ENCODE measurements at places on chromosomes 5 and 9.
A peak's percentile ranks its signal among the peaks of the same experiment; 100 is the strongest.

- no peak for DNase-seq
Measured at GRCh38 chr9:91162311-91162710, 199.4 kb downstream of the AUH start.

DNA sequence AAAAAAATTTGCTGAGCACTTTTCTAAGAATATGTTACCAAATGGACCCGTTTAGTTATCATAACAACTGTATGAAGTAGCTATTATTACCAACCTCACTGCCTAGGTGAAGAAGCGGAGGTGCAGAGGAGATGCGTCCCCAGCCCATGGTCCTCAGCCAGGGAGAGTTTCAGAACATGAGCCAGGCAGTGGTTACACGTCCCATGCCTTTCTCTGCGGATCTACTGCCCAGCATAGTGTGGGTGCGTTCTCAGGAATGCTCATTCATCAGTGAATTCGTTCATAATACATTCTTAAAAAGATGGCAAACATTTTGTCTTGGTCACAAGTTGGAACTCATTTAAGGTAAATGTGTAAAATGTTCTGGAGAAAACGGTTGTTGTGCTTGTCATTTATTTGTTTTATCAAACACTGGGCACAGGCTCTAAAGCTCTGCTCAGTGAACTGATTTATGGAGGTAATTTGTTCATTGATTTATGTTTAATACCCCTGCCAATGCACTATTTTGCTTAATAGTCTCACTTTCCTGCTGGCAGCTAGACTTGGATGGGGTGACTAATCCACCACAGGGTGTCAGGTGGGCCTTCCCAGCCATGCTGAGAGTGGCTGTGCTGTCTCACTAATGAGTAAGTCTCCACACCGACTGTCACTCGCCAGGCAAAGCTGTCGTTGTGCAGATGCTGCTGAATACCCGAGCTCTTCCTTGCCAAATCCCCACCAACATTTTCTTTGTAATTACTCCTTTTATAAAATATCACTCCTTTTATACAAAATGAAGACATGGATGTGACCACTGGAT lies 248.8 kb downstream of the TENT4A start:
- DNase-seq = no peak

DNA sequence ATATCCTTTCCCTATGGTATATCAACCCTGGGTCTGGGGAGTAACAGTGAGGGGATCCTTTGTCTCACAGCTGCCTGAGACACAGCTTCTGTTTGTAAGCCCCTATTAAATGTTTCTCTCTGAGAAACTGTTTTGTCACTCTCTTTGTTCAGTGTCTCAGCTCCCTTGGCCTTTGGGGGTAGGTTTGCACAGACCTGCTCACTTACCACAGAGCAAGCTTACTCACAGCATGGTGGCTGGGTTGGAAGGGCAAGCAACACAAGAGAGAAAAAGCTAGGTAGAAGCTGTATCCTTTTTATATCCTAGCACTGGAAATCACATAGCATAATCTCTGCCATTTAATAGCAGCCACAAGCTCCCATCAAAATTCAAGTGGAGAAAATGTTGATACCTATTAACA lies 4.5 kb downstream of the BAAT start:
- no peak for DNase-seq

DNA sequence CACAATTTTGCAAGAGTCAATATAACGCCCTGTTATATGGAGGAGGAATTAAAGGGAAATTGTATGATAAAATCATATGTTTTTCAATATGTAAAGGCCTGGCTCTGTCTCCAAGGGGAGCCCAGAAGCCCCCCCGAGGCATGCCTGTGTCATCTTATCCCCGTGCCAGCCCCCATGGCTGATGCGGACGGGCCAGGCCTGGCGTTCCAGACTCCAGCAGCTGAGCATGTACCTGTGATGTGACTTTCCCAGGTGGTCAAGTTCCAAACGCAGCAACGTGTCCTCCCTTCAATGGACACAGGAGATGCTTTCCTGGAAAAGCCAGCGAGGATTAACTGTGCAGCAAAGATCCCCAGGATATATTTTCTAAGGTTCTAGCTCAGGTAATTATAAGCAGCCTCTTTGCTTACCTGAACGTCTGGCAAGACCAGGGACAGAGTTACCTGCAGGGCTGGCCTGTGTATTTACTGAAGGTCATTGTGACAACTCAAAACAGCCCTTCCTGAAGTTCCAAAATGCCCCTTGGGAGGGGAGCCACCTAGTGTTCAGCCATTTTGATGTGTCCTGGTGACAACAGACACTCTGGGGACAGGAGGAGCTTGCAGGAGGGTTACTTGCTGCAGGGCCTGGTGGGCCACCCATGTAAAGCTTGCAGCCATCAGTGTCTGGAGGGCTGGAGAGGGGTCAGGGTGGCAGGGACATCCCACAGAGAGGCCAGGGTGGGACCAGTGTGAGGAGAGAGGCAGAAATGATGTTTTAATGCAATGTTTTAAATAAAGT lies 53.3 kb upstream of the RNU6ATAC start:
- peak; percentile 15 for DNase-seq

- DNase-seq = peak; percentile 70
Measured at GRCh38 chr5:155943516-155944407, 383.2 kb upstream of the SGCD start.

- peak; percentile 91 for DNase-seq
Measured at GRCh38 chr9:88258601-88259000, 120.3 kb upstream of the SPATA31C2 start.

- no peak for DNase-seq
Measured at GRCh38 chr9:77290373-77290772, 113.0 kb downstream of the VPS13A start.

DNA sequence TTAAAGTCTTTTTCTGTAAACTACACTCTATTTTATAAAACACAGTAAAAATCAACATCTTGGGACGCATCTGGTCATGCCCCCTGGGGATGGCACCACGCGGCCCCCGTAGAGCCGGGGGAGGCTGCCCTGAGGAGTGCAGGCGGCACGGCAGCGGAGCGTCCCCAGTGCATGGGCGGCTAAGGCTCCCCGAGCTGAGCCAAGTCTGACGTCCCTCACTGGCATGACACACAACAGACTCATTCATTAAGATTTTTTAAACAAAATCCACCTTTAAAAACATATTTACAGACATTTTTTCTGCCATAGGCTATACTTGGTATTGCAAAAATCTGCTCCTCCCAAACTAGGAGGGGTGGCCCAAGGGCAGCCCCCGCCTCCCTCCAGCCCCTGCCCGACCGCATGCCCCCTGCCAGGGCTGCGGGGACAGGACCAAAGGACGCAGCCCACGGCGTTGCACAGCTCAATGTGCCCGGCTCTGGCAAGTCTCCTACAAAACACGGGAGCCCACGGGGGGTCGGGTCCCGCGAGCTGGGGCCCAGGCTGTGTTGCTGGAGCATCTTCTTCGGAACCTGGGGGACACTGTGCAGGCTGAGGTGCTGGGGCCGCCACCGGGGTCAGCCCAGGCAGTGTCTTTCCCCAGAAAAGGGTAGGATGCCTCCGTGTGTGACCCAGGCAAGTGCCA lies 11.8 kb upstream of the SEC16A start:
- DNase-seq = no peak

- no peak for DNase-seq
Measured at GRCh38 chr9:95181226-95181818, 136.2 kb downstream of the FANCC start.

- no peak for DNase-seq
Measured at GRCh38 chr9:118529210-118529609, 825.0 kb downstream of the TLR4 start.

- no peak for DNase-seq
Measured at GRCh38 chr9:113488071-113488470, 24.5 kb downstream of the RGS3 start.

GRCh38 chr5:177605667-177606066 lies 5.7 kb downstream of the B4GALT7 start:
- no peak for DNase-seq

DNA sequence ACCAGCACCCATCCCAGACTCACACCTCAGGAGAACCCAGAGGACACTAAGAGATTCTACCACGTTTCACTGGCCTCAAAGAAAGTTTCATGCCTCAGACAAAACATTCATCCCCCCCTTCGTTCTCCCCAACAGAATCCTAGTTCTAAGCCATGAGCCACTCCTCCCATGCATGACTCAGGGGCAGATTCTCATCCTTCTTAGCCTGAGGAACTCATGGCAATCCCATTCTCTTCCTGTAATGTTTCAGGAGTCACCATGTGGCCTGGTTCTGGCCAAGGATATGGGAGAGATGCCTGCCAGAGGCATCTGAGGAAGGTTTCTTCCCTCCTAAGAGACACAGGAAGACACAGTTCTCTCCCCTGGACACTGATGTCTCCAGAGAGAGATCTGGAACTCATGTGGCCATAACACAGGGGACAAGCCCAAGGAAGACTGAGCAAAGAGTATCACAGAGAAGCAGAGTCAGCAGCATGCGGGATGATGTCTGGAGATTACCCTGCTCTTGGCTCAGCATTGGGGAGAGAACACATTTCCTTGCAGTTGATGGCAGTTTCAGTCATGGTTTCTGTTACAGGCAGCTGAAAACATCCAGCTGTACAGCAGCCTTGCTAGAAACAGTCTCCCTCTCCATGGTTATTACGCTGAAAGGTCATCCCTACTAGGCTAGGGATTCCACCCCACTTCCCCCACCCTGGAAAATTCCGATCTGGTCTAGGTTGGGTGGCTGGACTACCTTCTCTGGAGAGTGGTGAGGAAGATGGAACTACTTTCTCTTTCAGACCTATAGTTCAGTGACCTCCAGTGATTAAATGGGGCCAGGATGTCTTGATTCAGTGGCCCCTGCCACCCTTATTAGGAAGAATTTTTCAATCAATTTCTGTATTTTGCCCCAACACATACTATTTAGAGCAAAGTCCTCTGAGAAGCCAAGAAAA lies 115.4 kb downstream of the ZNF608 start:
- no peak for DNase-seq

- no peak for DNase-seq
Measured at GRCh38 chr5:171588046-171588445, 168.6 kb downstream of the FGF18 start.

DNA sequence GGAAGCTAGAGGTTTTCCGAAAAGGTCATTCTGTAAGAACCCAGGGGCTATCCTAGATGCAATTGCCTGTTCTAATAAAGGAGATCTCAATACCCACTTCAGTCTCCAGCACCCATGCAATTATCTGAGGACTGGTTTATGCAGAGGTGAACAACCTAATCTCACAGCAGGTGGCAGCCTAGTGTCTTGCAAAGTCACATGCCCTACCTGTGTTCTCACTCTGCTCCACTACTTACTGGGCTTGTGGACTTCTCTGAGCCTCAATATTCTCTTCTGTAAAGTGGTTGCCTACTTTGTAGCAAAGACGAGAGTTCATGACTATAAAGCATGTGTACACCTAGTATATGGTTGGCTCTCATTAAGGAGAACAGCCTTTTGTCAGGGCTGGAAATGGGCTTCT lies 21.0 kb upstream of the ALDH1B1 start:
- DNase-seq = peak; percentile 12

GRCh38 chr9:129720865-129721545 lies 31.8 kb downstream of the PTGES start:
- no peak for DNase-seq

- peak; percentile 32 for DNase-seq
Measured at GRCh38 chr5:68953875-68954617, 139.8 kb upstream of the SLC30A5 start.

All from femur (tissue), 1 donor.